ENCODE measurements at places on chromosomes 7 and 10. TPM values are rescaled to one million over a fixed set of nuclear protein-coding genes. Genes with fewer than 3 reads are reported as not detected.

TWIST1 gene
- polyA plus RNA-seq, result 17.5 TPM

PRF1 gene
- not detected for polyA plus RNA-seq

- H3K27ac ChIP-seq, result no peak overlapping the region
- H3K36me3 ChIP-seq, result no peaks in the 10 kb centered on the region
- no peak overlapping the region for H3K4me3 ChIP-seq
- H3K4me1 ChIP-seq, result no peaks in the 10 kb centered on the region
- no peak for DNase-seq
- peaks cover 76% of the 10 kb centered on the region for H3K27me3 ChIP-seq
These were observed 35.2 kb downstream of the CNPY1 start for GRCh38 chr7:155510975-155511701.

GRCh38 chr10:61153771-61154170 lies 209.8 kb upstream of the RHOBTB1 start:
- H3K27me3 ChIP-seq, result no peaks in the 10 kb centered on the region
- H3K27ac ChIP-seq, result no peak overlapping the region
- no peak overlapping the region for H3K4me3 ChIP-seq
- DNase-seq, result no peak
- no peaks in the 10 kb centered on the region for H3K36me3 ChIP-seq
- no peaks in the 10 kb centered on the region for H3K4me1 ChIP-seq

DNA sequence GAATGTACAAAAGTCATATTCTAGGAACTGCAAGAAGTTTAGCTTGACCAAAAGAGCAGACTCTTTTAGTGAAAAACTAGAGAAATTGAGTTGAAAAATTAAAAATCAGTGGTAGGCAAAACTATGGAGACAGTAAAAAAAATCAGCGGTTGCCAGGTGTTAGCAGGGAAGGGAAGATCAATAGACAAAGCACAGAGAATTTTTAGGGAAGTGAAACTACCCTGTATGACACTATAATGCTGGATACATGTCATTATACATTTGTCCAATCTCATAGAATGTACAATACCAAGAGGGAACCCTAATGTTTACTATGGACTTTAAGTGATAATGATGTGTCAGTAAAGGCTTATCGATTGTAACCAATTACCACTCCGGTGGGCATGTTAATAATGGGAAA lies 761.9 kb downstream of the MAGI2 start:
- H3K27ac ChIP-seq, result no peak overlapping the region
- H3K4me3 ChIP-seq, result no peak overlapping the region
- no peak for DNase-seq
- no peaks in the 10 kb centered on the region for H3K27me3 ChIP-seq
- H3K36me3 ChIP-seq, result no peaks in the 10 kb centered on the region

DNA sequence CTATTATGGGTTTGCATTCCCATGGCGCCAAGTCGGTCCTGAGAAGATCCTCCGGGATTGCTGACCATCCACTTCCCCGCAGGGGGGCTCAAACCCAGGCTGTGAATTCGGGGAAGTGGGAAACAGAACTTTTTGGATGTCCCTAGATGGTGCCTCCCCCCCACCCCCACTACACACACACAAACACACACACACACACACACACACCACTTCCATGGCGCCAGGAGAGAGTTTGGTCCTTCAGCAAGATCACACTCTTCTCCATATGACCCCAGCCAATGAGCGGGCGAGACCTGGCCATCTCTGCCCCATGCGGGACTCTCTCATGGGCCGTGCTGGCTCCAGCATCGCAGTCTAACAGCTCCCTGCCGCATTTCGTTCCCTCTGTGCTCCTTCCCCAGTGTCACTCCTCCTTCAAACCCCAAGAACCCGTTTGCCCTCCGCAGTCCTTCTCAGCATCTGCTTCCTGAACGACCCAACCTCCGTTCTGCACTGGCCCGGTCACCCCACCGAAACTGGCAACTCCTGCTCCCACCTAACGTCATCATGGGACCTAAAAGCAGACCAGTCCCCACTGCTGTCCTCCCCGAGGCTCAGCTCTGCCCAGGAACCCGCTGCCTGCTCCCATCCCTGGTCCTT lies 32.1 kb upstream of the TNRC18 start:
- H3K27me3 ChIP-seq, result no peaks in the 10 kb centered on the region
- no peak overlapping the region for H3K4me3 ChIP-seq
- DNase-seq, result no peak
- H3K27ac ChIP-seq, result no peak overlapping the region
- no peaks in the 10 kb centered on the region for H3K4me1 ChIP-seq

GRCh38 chr10:86703176-86703575 lies 34.9 kb downstream of the LDB3 start:
- no peak for DNase-seq
- no peaks in the 10 kb centered on the region for H3K27me3 ChIP-seq
- no peaks in the 10 kb centered on the region for H3K4me1 ChIP-seq
- H3K27ac ChIP-seq, result no peak overlapping the region
- H3K4me3 ChIP-seq, result no peak overlapping the region
- H3K36me3 ChIP-seq, result no peaks in the 10 kb centered on the region
